ENCODE measurements at places on chromosomes 1 and 21.

- no peak for DNase-seq
Observed at GRCh38 chr1:175911138-175911537, 167.7 kb upstream of the TNR start.

- no peak for DNase-seq
Observed at GRCh38 chr1:184255560-184255959, 131.3 kb upstream of the C1orf21 start.

DNA sequence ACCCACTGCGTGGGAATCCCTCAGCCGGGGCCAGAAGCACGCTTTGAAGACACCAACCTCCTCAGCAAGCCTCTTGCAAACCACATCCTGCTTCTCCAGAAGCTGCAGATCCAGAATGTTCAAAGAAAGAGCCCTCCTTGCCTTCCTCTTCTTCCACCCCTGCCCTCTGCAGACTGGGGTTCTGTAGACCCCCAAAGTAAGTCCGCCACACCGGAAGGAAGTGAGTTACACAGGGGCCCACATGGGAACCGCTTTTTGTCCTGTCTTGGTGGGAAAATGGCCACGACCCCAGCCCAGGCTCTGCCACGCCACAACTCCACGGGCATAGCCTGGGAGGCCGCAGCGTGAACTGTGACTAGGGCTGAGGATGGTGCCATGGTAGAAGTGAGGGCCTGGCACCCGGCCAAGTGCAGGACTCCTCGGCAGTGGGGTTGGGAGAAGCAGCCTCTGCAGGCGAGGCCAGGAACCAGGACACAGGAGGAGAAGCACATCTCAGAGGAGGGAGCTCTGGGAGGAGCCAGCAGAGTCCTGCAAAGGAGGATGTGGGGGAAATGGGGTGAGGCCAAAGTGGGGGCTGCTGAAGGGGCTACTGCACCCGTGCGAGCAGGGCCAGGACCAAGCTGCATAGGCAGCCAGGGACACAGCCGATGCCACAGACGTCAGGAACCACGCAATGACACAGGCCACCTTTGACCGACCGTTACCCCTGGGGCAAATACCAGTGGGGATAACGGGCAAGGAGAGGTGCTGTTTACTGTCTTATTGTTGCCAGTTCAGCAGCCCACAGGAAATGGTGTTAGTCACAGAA lies 30.9 kb downstream of the PDE9A start:
- DNase-seq = no peak

- DNase-seq = no peak
Observed at GRCh38 chr1:239792157-239792556, 299.5 kb upstream of the FMN2 start.

GRCh38 chr1:50427818-50428779 lies 4.9 kb upstream of the DMRTA2 start:
- DNase-seq = no peak

- DNase-seq = no peak
Observed at GRCh38 chr1:77899647-77900320, 11.4 kb downstream of the NEXN start.

DNA sequence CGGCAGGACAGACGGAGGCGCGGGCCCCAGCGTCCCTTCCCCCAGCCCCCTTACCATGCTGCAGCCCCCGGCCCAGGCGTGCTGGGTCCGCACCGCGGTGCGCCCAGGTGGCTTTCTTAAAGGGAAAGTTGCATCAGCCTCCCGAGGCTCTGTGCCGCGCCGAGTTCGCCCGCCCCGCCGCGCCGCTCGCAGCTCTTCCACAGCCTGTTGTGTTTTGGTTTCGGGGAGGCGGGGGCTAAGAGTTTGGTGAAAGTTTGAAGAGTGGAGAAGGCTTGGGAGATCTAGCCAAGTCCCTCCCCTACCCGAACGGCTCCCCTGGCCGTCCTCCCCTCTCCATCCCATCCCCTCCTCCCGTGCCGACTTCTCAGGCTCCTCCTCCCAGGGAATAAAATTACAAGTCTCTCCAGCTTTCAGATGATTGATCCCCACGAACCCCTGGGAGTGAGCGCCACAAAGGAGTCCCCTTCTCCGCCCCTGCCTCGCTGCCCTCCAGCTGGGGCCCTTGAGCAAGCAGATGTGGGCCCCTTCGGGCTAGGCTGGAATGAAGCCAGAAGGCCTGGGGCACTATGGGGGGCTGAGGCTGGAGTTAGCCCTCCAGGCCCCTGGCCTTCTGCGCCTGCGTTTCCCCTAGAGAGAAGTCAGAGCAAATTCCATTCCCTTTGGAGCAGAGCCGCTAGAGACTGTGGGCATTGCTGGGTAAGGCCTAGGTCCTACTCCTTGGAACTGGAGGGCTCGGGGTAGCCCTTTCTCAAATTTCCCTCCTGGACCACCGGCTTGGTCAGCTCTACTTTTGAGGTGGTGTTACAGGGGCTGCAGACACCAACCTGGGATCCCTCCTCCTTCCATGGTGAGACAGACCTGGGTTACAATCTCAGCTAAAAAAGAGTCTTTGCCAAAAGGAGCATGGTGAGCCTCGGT lies at the start of gene SLC6A9:
Gene SLC6A9, minus strand, starts transcription at position 211 of the 918 bp plus-strand sequence. CDS start 7,185 bp downstream, outside the sequence.
- DNase-seq = no peak

GRCh38 chr1:217453816-217454215 lies 177.1 kb downstream of the GPATCH2 start:
- no peak for DNase-seq

GRCh38 chr1:220432408-220432807 lies 95.5 kb upstream of the MARK1 start:
- no peak for DNase-seq

GRCh38 chr1:205938682-205939081 lies 4.6 kb downstream of the SLC26A9 start:
- no peak for DNase-seq

DNA sequence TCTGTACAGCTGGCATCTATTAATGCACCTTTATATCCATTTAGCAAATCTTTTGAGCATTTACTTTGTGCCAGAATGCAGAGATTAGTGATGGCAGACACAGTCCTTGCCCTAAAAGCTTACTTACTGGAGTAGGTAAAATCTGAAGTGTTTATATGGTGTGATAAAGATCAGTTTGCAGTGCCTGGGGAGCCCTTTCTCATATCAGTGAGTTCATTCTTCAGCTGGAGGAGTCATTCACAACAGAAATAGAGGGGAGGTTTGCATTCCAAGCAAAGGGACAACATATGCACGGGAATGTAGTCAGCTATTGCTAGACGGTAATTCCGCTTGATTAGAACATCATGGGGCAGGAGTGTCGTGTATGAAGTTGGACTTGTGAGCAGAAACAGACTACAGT lies 8.4 kb downstream of the SLC35F3 start:
- no peak for DNase-seq

GRCh38 chr1:232709386-232709785 lies 79.5 kb upstream of the SIPA1L2 start:
- DNase-seq = no peak

DNA sequence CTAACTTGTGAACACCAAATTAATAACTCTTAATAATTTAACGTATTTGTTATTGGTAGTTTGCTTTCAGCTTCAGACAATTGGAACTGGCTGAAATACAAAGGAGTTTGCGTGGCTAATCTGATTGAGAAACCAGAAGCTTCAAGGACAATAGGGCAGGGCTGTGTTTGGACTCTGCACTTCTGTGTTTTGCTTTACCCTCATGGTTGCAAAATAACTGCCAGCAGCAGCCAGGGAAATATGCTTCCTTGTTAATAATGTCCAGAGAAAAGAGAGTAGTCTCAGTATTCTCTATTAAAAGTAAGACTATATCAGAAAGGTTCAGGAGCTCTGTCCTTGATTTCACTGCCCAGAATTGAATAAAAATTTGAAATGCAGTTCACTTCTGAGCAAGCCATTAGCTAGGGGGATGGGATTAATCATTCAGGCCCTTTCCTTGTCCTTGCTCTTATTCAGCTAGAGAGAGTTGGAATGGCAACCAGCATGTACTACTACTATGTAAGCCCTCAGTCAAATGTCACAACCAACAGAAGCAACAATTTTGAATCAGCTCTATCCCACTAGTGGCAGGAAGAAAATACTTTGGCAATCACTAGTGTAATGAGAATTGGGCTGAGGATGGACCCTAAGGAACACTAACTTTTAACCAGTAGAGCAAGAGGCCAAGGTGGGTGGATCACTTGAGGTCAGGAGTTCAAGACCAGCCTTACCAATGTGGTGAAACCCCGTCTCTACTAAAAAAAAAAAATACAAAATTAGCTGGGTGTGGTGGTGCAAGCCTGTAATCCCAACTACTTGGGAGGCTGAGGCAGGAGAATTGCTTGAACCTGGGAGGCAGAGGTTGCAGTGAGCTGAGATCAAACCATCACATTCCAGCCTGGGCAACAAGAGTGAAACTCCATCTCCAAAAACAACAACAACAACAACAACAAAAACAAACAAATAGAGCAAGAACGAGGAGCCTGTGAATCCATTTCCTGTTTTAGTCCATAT lies 76.8 kb downstream of the POU2F1 start:
- no peak for DNase-seq

- DNase-seq = no peak
Observed at GRCh38 chr1:197844651-197845050, 57.8 kb upstream of the C1orf53 start.

Data from GM10248 (cell line).